ENCODE measurements at places on chromosomes 1 and 21.

GRCh38 chr1:199776768-199777497 lies 250.6 kb upstream of the NR5A2 start:
- no peak for DNase-seq

- DNase-seq = no peak
Measured at GRCh38 chr1:150807249-150808023, 624 bp downstream of the CTSK start.

- DNase-seq = no peak
Measured at GRCh38 chr1:47521034-47521881, 83.4 kb downstream of the FOXD2 start.

GRCh38 chr1:205434738-205435137 lies 12.9 kb upstream of the LEMD1 start:
- no peak for DNase-seq

- no peak for DNase-seq
Measured at GRCh38 chr1:207312604-207312920, 8.9 kb upstream of the CD55 start.

DNA sequence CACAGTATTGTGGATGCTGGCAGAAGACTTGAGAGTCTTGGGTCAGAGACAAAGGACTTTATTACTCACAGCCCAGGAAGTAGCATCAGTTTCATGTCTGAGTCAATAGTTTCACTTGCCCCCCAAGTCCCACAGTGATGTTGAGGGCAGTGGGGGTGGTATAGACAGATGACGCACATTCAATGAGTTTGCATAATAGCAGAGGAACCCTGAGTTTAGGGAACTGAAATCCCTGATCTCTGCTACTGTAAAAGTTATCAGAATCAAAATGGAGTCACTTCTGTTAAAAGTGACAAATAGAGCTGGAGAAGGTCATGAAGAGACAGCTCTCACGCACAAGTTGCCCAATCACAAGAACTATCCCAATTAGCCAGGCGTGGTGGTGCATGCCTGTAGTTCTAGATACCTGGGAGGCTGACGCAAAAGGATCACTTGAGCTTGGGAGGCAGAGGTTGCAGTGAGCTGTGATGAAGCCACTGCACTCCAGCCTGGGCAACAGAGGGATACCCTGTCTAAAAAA lies 11.5 kb upstream of the HCRTR1 start:
- no peak for DNase-seq

DNA sequence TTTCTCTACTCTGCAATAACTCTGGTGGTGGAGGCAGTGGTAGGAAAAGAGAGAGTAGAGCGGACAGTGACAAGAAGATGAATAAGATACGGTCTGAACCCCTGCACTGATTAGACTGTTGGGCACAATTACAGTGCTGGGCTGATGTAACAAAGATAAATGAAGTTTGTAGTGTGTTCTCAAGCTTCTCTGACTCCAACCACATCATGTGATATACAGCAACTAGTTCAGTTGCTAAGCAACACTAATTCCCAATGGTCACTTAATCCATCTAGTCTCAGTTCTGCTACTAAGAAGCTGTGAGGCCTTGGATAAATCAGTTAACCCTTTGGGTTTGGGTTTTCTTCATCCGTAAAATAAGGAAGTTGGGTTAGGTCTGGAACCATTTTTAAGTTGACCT lies 17.3 kb downstream of the DDR2 start:
- DNase-seq = no peak

GRCh38 chr1:59475737-59476136 lies 178.8 kb downstream of the FGGY start:
- DNase-seq = no peak

GRCh38 chr1:205343431-205344065 lies 13.2 kb downstream of the KLHDC8A start:
- no peak for DNase-seq

GRCh38 chr21:40379881-40380810 lies 466.8 kb downstream of the DSCAM start:
- DNase-seq = no peak

DNA sequence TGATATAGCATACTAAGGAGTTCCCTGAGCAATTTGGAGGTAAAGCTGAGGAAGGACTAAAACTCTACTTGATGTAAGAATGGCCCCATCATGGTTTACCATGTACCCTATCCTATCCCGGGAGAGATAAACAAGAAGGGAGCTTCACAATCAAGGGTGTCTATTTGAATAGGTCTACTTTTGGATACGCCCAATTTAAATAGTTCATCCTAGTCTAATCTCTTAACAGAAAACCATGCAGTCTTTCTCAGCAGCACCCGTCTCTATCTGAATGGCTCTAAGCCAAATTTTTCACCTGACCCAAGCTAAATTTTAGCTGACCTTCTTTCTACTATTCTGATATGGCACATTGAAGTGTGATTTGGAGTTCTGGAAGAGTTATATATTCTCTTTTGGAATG lies 122.0 kb downstream of the TNNI3K start:
- DNase-seq = no peak

- no peak for DNase-seq
Measured at GRCh38 chr1:69567652-69568420, at the start of gene LRRC7. LRRC7 (plus strand) TSS chr1:69567922; CDS start chr1:69568640, 718 bp downstream.

DNA sequence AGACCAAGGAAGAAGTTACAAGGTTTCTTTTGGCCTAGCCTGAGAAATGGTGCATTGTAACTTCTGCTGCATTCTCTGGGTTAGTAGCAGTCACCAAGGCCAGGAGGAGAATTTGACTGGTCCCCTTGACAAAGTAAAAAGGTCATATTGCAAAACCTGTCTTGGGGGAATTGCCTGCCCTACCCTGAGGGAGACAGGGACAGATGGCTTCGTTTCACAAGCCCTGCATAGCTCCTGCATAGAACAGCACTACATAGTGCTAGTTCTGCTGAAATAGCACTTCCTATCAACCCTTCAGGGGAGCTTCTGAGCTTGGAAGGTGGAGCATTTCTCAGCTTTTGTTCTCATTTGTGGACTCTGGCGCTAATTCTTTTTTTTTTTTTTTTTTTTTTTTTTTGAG lies 20.4 kb upstream of the AK2 start:
- no peak for DNase-seq

- DNase-seq = peak; percentile 1
Measured at GRCh38 chr1:215923129-215923824, 356.2 kb downstream of the KCTD3 start.

DNA sequence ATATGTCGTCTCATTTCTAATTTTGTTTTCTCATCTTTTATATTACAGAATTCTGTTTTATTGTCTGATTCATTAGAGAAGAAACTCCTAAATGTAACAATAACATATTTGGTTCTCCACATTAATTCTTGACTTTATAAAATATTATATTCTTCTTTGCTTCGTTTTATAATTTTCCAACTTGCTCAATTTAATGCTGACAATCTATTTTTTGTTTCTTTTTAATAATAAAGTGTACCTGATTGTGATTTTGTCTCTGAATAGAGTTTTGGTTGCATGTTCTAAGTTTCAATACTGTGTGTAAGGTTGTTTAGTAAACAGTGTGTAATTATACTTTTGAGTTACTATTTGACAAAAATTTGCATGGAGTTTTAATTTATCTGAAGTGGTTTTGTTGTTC lies 131.0 kb upstream of the C1orf105 start:
- no peak for DNase-seq

DNA sequence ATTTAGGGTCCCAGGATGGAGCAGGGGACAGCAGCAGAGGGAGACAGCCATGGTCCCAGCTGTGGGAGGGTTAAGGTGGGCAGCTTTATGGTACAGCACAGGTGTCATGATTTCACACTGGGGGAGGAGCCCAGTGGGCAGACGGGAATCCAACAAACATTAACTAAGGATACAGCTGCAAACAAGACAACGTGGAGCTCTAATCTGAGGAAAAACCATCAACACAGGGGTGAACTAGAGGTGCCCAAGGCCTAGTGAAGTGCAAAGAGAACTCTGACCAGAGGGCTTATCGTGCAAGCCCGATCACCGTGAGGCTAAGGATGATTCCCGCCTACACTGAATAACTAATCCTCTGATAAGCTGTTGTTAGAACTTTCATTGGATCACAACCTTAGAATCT lies 18.7 kb downstream of the ECE1 start:
- no peak for DNase-seq

DNA sequence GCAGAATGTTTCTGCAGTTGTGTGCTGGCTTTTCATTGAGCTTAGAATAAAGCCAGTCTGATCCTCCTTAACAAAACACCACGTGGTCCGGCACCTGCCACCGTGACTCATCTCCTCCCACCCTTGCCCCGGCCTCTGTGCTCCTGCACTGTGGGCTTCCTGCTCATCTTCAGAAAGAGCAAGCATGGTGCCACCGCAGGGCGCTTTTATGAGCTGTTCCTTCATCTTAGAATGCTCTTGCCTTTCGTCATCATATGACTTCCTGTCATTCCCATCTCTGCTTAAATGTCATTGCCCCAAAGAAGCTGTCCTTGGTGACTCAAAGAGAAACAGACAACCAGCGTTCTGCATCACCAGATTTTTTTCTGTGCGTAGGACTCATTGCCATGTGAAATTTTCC lies 117.8 kb downstream of the HHAT start:
- no peak for DNase-seq

DNA sequence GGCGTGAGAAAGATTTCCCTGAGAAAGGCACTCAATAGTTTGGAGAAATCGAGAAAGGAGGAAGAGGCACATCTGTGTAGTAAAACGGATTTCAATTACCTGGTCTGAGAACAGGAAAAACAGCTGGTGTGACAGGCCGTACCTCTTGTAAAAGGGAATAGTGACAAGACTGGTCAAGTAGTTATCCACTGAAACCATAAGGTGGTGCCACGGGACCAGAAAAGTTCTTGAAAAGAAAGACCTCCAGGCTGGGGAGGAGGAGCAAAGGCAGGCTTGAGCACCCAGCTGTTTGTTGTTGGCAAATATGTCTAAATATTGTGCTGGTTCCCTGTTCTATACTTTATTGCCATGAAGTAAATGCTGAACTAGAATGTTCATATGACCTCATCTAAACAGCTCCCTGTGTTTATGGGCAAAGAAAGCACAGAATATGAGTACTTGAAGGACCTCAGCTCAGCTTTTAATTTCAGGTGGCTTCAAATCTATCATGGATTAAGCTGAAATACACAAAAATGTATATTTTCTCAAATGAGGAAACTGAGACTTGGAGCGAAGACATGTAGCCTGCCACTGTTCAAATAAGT lies 4.0 kb downstream of the HAO2 start:
- DNase-seq = no peak

GRCh38 chr1:151513626-151514121 lies 2.5 kb downstream of the CGN start:
- DNase-seq = no peak

DNA sequence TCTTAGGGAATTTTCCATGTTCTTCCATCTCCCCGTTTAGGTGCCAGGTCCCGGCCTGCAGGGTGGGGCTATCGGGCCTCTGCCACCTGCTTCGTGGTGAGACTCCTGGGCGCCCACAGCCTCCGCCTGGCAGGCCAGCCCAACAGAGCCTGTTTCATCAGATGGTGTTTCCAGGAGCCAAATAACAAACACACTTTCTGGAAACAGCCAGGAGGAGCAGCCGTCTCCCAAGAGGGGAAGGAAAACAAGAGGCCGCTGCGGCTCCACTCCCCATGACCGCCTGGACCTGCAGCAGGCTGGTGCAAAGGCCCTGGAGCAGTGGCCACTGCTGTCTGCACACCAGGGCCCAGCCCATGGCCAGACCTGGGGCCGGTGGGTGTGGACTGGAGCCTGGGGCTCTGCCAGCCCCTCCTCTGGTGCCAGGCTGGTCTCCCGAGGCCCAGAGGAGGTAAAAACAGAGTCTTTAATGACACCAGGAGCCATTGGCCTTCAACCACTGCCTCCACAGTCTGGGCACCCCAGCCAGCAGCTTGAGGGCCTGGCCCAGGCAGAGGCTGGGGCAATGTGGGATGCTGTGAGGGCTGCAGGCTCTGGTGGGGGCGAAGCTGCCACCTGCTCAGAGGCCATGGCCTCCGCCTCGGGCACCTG lies 55.0 kb downstream of the SLX9 start:
- no peak for DNase-seq

- no peak for DNase-seq
Measured at GRCh38 chr1:33578557-33579448, 106.4 kb downstream of the ZSCAN20 start.

All from kidney epithelial cell (primary cell).